ENCODE measurements at places on chromosomes 6 and 20.

- DNase-seq: no peak
Observed at GRCh38 chr6:169142538-169142844, 111.2 kb downstream of the THBS2 start.

DNA sequence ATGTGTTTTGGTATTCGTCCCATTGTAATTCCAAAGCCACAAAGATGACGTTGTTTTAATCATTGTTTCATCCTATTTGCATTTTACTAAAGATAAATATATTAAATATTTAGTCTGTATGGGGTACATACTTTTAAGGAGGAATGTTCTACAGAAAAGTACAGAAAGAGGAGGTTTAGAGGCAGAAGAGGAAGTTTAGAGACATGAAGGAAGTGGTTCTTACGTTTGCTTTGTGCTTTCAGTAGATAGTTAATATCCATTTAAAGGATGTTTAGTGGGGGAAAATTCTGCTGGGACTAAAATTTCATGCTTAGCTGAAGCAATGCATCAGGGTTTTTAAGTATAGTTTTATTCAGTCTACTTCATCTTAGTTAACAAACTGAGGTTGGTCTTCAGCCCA is 116.6 kb downstream of the CRYBG1 start:
- no peak for DNase-seq

- DNase-seq: no peak
Observed at GRCh38 chr20:48538856-48539255, 288.9 kb downstream of the PREX1 start.

DNA sequence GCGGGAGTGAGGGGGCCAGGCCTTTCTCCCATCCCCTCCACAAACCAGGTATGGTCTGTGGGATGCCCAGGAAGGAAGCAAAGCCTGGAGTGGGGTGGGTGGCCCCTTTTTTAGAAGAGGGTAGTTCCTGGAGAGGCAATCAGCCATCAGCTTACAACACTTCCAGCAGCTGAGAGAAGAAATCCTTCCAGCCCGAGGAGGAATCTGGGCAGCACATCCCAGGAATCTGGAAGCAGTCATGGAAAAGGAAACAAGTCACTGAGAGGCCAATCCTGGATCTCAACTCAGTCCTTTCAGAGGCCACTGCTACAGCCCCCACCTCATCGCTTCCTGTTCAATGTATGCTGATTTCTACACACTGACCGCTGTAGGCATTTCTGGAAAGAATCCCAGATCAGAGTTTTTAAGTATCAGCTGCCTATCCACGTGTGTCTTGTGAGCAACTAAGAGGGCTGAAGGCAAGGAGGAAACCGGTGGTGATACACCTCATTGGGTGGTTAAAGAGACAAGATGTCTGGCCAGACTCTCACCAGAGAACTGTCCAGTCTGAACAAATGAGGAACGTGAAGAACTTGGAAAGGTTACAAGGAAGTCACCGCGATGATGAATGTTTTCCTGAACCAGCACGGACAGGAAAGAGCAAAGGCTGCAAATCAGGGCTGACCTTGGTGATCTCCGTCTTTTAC is 92.9 kb upstream of the SHLD1 start:
- peak; percentile 57 for DNase-seq

DNA sequence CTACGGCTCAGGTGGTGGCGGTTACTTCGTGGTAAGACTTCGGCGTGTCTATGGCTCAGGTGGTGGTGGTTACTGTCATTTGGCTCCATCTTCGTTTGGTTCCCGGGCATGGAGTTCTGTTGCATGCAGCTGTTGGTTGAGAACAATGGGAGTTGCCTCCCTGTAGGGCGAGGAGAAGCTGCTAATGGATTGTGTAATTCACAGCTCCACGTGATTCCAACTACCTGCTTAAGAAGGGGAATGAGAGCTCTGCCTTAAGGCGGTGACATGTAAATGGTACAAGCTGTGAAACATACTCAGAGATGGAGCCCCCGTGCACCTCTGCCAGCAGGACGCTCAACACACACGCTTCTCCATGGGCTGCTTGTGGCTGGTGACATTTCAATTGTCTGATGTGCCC is 12.4 kb upstream of the DACT2 start:
- no peak for DNase-seq

- DNase-seq: no peak
Observed at GRCh38 chr6:24327756-24328155, 30.1 kb downstream of the DCDC2 start.

DNA sequence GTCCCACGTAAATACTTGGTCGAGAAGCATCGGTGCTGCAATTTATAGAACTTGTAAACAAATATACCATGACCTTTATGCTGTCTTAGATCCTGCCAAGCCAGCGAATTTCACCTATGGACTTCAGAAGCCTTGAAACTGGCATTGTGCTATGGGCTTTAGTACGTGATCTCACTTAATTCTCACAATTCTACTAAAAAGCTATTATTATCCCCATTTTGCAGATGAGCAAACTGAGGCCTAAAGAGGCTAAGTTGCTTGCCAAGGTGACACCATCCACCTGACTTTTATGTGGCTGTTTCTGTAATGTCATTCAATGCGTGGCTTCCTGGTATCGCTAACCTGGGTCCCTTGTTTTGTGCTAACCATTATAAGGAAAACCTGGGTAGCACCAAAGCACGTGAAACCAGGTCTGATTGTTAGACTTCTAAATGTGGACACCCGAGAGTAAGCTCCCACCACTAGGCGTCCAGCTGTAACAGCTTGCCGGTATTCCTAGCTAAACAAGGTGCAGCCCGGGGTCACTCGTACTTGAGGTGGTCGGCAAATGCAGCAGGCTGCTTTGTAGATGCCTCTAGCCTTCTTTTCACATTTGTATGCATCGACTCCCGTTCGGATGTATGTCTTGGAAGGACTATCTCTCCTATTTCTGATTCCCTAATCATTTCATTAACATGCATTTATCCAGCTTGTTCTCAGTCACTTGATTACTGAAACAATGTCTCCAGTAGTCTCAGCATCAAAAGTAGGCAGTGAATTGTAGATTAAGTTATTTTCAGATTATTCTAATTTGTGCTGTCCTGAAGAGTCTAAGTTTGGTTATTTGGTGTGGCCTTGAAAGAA is 1.1 kb downstream of the SYNJ2 start:
- no peak for DNase-seq

- DNase-seq: no peak
Observed at GRCh38 chr6:142013875-142014495, 118.7 kb upstream of the GJE1 start.

GRCh38 chr6:9225441-9225871 is 790.1 kb upstream of the SLC35B3 start:
- DNase-seq: no peak

GRCh38 chr20:51346686-51347485 is 195.6 kb downstream of the NFATC2 start:
- no peak for DNase-seq
